ENCODE measurements at places on chromosomes 3 and 15.

- no peak for DNase-seq
These were observed 174.1 kb downstream of the KLHL25 start for GRCh38 chr15:85620690-85621049.

DNA sequence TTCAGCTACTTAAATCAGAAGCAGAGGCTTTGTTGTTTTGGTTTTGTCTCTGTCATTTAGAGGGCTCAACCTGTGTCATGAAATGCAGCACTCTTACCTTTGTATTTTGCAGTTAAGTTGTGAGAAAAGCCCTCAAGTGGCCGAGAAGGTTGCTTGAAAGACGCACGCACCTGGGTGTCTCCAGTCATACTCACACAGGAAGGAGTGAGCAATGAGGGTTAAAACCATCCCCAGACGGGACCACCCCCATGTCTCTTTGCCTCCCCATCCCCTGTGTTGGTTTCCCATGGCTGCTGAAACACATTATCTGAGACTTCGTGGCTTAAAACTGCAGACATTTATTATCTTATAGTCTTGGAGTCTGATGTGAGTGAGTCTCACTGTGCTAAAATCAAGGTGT lies 376.1 kb upstream of the CFAP20DC start:
- DNase-seq = no peak

DNA sequence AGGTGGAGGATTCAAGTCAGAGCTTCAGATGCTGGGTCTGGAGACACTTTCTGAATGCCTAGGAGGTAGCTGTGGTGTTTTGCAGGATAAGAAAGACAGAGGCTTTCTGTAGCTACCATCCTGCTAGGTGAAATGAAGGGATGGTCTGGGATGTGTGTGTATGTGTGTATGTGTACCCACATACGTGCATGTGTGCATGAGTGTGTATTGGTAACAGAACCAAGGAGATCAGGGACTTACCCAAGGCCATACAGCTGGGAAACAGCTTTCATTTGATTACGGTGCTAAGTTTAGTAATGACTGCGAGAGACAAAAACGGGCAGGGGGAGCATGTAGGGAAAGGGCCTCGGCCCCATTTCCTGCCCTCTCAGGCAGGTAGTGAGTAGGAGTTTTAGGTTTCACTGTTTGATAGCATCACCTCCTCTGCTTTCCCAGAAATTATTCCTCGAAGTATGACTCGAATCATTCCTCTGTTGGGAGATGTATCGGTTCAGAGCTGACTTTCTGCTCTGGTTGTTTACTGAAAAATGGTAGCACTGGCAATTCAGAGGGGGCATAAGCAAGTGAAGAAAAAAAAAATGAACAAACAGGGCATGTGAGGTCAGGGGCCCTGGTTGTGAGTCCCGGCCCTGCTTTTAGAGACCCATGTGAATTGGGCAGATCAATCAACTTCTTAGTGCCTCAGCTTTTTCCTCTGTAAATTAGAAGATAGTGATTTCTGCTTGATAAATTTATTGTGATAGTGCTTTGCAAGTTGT lies 130.7 kb downstream of the LPP start:
- DNase-seq = no peak

DNA sequence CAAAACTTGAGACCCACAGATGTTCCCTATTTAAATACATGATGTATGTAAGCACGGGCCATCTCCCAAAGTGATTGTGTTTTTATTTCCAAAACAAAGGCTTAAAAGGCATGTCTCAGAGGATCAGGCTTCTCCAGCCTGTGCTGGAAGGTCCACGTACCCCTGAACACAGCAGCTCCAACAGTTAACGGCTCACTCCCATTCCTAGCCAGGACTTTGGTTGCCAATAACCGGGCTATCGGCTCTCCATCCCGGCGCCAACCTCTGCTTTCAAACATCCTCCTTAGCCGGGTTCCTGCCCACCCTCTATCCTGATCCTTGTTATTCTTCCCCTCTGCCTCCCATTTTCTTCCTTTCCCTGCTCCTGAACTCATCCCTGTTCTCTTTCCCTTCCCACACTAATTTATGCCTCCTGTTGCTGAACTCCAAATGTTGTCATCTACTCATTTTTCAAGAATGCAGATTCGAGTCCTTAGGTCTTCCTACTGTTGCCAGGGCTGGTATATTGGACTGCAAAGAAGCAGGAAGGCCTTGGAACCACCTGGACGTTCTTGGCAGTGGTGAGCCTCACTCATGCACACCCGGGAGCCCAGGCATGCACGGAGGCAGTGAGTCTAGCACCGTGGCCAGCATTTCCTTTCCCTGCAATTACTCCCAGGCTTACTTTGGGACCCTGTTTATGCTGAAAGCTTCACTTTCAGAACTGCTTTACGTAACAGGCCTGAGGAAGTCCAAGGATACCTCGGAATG lies 128.4 kb upstream of the RAD18 start:
- DNase-seq = no peak

DNA sequence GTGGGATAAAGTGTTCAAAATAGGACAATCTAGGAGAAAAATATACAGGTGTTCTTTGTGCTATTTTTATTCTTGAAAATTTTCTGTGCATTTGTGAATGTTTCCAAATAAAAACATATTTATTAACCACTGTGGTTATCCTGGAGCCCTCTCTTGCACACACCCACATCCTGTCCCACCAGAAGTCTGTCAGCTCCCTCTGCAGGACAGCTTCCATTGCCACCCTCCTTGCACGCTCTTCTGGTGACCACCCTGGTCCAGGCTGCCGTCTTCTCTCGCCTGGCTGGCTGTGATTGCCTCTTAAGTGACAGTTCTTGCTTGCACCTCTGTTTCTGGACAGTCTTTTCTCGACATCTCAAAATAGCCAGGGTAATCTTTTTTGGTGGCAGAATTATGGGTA lies 394.0 kb downstream of the LRTM1 start:
- DNase-seq = no peak

- DNase-seq = no peak
These were observed 174.2 kb downstream of the NR1D2 start for GRCh38 chr3:24119321-24119751.

GRCh38 chr3:44802011-44802410 lies 40.4 kb downstream of the KIF15 start:
- no peak for DNase-seq

DNA sequence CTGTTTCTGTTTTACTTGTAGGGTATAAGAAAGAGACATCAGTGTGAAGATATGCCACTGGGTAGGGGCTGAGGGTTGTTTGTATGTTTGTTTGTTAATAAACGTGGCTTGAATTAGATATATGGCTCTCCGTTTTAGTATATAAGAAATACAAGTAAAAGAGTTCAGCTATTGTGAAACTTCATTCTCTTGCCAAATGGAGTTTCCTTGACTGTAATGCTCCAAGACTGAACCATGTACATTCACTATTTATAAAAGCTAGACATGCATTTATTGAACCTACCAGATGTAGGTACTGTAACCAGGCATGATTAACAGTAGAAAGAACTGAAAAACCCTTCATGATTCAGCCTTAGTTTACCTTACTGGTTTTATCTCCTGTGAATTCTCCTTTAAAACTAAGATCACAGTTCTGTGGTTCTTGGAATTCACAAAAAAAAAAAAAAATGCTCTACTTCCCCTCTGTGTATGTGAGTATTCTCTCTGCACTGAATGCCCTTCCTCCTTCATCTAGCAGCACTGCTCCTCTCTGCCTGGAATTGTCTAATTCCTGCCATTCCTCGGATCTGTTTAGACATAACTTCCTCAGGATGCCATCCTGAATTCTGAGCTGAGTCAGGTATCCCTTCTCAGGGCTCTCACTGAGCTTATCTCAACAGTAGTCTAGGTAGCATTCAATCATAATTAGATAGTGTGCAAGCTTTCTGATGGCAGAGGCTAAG lies 504.4 kb downstream of the FHIT start:
- DNase-seq = no peak

DNA sequence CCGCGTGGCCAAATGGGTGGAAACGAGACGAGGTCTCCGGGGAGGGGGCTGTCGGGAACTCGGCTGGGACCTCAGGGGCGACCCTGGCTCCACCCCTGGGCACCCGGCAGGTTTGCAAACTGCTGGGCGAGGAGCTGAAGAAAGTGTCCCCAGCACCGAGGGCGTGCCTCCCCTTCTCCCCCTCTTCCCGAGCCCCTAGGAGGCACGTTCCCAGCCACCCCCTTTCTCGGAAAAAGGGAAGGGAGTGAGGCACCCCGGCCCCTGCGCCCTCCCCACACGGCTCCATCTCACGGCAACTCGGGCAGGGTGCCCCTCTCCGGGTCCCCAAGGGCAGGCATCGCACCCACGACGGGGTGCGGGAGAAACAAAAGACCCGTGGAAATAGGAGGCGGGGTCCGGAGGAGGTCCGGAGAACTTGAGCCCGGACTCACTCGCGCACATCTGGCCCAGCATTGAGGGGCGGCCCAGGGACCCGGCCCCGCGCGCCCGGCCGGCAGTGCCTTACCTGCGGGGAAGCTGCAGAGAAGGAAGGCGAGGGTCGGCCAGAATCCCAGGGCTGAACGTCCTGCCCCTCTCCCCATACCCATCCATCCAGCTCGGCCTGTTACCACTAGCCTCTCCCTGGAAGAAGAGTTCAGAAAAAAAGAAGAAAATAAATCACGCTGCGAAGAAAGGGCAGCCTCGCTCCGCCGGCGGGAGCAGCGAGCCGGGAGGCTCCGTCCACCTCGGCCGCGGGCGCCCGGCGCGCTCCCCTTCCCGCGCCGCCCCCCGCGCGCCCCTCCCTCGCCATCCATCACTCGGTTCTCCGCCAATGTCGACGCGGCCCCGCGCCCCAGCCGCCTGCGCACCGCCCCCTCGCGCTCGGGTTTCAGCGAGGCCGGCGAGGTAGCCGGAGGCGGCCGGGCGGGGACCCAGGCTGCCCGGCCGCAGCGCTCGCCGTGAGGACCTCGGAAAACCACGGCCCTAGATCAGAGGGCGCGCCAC lies 16.3 kb downstream of the RGMA start:
- no peak for DNase-seq

DNA sequence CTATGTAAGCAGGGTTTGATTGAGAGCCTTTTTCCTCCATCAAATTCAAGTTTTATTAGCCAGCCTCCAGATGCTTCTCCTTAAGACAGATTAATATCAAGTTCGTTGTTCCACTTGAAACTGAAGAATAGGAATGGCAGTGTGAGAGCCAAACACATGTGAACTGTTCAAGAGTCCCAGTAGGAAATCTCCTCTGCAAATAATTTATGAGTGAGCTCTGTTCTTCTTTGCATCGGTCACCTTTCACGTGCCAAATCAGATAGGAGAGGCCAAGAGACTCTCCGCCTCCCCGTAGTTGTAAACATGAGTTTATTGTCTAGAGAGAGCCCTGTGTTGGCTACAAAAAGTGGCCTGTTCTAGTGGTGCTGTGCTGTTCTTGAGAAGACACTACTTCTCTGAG lies 372.1 kb upstream of the NR2F2 start:
- DNase-seq = no peak

- no peak for DNase-seq
These were observed 932 bp upstream of the PLCD1 start for GRCh38 chr3:38030126-38031021.

GRCh38 chr15:66644869-66645268 lies 57.2 kb upstream of the SMAD6 start:
- DNase-seq = no peak

- DNase-seq = no peak
These were observed 94.2 kb upstream of the ALDH1A3 start for GRCh38 chr15:100785181-100786138.

DNA sequence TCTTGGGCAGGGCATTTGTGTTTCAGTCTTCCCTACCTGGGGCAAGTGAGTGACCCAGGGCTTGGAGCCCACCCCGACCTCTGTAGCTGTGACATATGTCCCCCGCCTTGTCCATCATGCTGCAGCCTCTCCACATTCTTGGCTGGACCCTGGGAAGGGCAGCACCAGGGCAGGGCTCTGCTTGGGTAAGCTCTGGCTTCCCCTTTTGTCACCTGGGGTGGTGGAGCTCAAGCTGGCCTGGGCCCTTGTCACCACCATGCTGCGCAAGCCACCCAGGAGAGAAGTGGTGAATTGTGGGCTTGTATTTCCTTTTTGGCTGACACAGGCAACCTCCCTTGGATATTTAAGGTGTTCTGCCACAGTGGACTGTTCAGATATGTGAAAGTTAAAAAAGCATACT lies 29.3 kb downstream of the SPSB4 start:
- no peak for DNase-seq

GRCh38 chr3:157467200-157467599 lies 30.6 kb downstream of the PTX3 start:
- DNase-seq = no peak

DNA sequence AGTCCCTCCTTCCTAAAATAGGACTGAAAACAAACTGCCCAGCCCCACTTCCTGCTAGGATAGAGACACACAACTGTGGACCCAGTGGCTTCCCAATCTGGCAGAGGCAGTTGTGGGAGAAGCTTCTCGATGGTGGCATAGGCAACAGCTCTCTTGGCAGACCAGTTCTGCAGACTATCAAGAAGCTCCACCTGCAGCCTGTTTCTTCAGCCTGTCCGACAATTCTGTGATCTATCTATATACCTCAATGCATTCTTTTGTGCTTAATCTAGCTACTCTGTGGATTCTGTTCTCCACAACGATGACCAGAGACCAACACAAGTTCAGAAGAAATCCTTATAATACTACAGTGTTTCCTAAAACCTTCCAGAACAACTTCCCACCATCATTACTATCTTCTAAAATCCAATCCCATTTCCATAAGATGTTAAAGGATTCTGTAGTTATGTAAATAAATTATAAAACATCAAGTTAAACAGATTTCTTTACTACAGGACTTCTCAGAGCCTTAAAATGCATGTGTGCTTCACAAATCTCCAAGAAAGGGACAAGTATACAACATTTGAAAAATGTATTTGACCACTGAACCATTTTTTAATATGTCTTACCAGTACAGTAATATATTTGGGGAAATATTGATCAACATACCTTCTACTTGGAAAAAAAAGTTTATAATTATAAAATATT lies 57.7 kb downstream of the IGF2BP2 start:
- DNase-seq = no peak

- DNase-seq = peak; percentile 96
These were observed 382.1 kb downstream of the GAP43 start for GRCh38 chr3:116005404-116005803.

DNA sequence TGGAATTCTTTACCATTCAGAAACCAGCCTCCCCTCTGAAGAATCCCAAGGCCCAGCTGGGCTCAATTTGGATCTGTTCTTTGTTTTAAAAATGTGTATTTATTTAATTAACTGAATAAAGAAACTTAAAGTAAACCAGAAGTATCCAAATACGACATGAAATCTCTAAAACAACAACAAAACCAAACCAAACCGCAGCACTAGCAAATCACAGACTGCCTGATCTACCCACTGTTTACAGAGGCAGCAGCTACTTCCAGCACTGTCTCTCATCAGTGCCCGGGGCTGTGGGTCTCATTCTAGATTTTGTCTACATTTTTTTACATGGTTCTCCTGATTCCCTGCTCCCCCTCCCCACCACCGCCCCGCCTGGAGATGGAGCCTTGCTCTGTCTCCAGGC lies 2.3 kb downstream of the FLNB start:
- DNase-seq = no peak

GRCh38 chr3:59608356-59608755 lies 558.5 kb upstream of the CFAP20DC start:
- DNase-seq = no peak

- no peak for DNase-seq
These were observed 56.6 kb upstream of the CSTA start for GRCh38 chr3:122268257-122269024.

Measured in kidney epithelial cell (primary cell).